ENCODE measurements at places on chromosomes 5 and 9.
A peak's percentile ranks its signal among the peaks of the same experiment; 100 is the strongest.

- no peak for DNase-seq
Measured at GRCh38 chr5:179455320-179455719, 95.0 kb upstream of the RUFY1 start.

GRCh38 chr5:66908230-66908629 lies 288.4 kb downstream of the CD180 start:
- DNase-seq, result no peak

GRCh38 chr5:73170522-73170921 lies 2.5 kb upstream of the TMEM174 start:
- no peak for DNase-seq

DNA sequence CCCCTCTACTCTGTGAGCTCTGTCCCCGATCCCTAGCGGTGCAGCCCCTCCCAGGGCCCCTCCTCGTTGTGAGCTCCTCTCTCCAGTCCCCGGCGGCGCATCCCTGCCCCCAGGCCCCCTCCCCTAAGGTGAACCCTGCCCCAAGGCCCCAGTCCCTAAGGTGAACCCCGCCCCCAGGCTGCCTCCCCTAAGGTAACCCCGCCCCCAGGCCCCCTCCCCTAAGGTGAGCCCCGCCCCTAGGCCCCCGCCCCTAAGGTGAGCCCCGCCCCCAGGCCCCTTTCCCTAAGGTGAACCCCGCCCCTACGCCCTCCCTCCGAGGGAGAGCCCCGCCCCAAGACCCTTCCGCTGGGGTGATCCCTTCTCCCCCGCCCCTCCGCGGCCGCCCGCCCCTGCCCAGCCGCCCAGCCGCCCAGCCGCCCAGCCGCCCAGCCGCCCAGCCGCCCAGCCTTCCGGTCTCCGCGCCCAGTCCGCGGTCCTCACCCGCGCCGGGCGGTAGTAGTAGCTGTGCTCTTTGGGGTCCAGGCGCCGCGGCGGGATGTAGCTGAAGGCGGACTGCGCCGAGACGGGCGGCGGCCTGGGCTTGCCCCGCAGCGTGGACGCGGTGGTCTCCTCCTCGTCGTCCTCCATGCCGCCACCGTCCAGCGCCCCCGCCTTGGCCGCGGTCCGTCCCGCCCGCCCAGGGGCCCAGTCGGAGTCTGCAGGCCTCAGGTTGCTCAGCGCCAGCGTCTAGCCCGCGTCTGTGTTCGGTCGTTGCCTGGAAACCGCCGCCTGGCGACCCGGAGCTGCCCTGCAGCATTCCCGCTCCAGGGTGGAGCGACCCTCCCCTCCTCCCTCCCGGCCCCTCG lies at the start of gene CFAP90:
Gene CFAP90, minus strand, starts transcription at position 739 of the 845 bp plus-strand sequence. Its CDS starts 112 bp downstream, at position 627.
- no peak for DNase-seq

GRCh38 chr5:139895647-139896046 lies 100.0 kb downstream of the PSD2 start:
- no peak for DNase-seq

DNA sequence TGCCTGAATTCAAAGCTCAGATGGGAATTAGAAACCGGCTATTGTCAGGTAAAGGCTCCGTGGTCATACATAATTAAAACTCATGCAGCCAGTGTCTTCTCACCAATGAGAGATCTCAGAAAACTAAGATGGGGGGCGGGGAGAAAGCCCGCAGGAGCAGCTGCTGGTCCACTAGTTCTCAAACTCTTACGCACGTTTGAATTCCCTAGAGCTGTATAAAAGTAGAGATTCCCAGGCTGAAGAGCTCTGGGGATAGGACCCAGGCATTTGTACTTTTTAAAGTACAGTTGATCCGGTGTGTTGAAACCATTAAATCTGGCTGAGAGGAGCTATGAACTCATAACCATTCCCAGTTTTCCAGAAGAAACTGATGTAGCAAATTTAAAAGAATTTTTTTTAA lies 68.5 kb downstream of the FRMD3 start:
- no peak for DNase-seq

- DNase-seq, result no peak
Measured at GRCh38 chr9:83313781-83314180, 224.4 kb downstream of the FRMD3 start.

DNA sequence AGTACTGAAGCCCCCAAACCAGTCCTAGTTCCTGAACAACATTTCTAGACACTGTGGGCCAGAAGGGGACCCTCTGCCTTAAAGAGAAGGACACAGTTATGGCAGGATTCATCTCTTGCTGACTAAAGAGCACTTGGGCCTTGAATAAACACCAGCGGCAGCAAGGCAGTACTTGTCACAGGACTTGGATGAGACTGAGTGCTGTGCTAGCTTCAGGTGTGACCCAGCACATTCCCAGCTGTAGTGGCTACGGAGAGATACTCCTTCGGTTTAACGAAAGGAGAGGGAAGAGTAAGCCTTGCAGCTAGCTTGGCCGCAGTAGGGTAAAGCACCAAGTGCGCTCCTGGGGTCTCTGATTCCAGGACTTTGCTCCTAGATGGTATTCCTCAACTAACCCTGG lies 10.9 kb upstream of the STX17 start:
- no peak for DNase-seq

DNA sequence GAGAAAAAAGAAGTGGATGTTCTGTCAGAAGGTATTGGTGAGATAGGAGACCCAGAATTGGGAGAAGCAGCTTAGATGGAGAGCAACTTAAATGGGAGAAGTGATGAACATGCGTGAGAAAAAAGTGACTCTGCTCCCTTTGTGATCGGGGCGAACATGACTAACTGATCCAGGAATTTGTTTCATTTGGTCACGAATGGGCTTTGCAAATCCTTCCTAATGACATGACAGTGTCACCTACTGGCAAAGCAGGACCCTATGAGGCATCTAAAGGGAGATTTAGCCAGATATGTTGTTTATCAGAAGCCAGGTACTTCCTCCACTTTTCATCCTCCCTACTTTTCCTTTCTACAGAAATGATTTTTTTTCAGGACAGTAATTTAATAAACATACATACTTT lies 787.4 kb upstream of the RGMB start:
- DNase-seq, result no peak

- no peak for DNase-seq
Measured at GRCh38 chr5:96663608-96664007, 1.4 kb downstream of the CAST start.

GRCh38 chr5:32082701-32083100 lies 91.4 kb downstream of the GOLPH3 start:
- no peak for DNase-seq

DNA sequence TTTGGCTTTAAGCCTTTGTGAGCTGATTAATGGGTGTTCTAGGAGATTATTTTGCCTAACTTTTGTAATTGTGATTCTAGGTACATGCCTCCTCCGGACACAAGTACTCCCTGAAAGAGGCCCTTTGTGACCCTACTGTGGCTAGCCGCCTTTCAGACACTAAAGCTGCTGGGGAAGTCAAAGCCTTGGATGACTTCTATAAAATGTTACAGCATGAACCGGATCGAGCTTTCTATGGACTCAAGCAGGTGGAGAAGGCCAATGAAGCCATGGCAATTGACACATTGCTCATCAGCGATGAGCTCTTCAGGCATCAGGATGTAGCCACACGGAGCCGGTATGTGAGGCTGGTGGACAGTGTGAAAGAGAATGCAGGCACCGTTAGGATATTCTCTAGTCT lies 13.6 kb downstream of the ITGA1 start:
- no peak for DNase-seq

GRCh38 chr9:124658165-124659017 lies 112.7 kb downstream of the NR6A1 start:
- peak; percentile 3 for DNase-seq

DNA sequence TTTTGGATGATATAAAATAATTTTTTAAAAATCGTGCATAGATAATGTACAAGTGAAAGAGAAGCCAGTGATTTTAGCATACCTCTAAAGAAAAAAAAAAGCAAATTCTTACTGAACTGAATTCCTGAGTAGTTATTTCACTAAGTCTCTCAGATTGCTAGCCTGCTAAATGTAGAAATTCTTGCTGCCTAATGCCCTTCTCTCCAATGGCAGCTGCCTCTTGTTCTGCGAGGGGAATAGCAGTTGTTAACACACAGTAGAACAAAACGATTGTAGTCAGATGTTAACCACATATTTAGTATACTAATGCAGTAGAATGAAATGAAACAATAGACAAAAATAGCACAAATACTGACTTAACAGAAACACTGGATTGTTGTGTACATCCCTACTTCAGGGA lies 26.8 kb downstream of the SMAD5 start:
- DNase-seq, result no peak

GRCh38 chr9:86321373-86321772 lies 32.8 kb downstream of the TUT7 start:
- no peak for DNase-seq

DNA sequence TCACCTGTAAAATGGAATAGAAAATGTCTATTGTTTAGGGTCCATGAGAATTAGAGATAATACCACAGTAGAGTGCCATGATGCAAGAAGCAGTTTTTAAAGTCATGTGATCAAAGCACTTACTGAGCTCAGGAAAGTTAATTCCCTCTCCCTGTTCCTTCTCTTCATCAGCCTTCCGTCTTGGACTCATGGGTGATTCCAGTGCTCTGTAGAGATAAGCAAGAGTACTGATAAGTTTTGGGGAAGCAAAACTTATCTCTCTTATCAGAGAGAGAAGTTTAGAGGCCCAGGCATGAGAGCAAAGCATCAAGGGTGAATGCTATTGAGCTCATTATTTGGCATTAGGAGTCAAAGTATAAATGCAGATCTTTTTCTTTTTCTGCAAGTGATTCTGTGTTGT lies 410.1 kb downstream of the AGTPBP1 start:
- DNase-seq, result no peak

DNA sequence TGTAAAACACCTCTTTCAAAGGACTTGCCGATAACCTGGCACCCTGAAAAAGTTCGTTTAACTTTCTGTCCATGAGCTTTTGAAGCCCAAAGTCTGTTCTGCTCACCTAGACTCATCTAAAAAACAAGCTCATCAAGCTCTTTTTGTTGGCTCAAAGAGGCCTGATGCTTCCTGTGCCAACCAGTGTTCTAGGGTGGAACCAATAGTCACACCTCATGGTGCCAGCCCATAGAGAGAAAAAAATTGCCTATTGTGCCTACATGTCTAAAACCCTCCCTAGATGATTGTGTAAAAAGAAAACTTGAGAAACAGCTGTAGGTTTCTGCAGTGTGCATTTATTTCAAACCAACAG lies 4.7 kb downstream of the SH3RF2 start:
- DNase-seq, result no peak

GRCh38 chr5:175384724-175385552 lies 59.0 kb downstream of the DRD1 start:
- DNase-seq, result no peak

- peak; percentile 58 for DNase-seq
Measured at GRCh38 chr5:175517824-175518450, 39.6 kb downstream of the SFXN1 start.

GRCh38 chr5:28404363-28405071 lies 1366.1 kb upstream of the CDH9 start:
- DNase-seq, result no peak

DNA sequence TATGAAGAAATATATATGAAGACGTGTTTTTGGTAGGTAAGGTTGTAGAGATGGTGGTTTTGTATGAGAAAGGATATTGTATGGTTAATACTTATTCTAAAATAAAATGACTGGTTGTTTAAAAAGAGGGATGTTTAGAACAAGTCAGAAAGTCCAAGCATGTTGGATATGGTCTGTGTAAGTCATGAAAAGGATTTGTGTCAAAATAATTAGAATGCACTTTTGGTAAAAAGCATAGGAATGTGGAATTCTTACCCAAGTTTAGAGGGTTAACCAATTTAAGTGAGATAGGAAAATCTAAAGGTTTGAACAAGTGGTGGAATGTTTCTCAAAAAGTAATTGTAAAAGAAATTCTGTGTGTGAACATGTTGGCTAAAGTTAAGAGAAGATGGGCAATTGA lies 1556.5 kb upstream of the C9orf72 start:
- DNase-seq, result no peak

DNA sequence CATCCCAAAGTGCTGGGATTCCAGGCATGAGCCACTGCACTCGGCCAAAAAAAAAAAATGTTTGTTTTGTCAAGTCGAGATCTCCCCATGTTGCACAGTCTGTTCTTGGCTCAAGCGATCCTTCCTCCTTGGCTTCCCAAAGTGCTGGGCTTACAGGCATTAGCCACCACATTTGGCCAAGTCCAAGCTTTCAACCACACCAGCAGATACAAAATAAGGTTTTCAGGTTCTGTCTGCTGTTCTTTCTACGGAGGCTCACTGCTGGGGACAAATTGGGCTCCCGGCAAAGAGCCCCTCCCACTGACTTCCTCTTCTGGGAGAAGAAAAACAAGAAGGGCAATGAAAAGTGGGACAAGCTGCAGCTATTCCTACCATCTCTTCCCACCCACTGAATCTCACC lies 37.6 kb upstream of the GGTA1 start:
- no peak for DNase-seq

DNA sequence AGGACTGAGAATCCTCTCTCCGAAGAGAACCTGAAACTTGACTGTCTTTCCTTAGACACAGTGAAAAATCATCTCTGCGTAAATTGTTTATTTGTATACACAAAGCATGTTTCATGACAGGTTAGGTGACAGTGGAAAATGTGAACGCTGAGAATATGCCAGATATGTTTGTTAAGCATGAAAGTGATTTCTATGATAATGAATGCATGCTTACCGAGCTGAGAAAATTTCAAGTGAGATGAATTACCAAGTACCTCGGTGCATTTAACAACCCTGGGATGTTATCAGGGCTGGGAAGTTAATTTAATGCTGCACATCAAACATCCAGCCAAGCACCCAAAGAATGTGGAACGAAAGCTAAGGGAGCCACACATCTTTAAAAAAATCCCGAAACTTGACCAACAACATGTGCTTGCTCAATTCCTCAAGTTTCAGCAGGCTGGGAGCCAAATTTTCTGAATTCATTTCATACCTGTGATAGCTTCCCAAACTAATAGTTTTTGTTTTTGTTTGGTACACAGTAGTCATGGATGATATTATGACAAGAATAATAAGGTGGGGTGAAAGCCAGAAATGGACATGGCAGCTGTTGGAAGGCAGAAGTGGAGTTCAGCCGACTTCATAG lies 336.9 kb downstream of the ARHGEF28 start:
- no peak for DNase-seq

DNA sequence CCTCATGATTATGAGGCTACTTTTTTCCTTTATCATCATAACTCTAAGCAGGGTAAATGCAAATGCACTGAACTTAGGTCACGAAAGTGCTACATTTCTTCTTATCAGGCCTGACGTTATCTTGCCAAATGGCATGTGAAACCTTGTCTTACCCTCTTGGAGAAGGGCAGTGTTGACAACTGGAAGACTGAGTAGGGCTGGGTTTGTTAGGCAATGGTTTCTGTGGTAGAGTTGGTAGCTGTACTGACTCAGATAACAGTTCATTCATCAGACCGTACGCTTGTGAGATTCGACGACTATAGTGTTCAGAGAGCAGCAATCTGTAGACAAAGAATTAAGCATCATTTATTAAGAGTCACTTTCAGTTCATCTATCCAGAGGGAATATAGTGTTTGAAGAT lies 127.7 kb downstream of the CPLANE1 start:
- DNase-seq, result no peak

GRCh38 chr5:86748538-86749105 lies 130.9 kb downstream of the COX7C start:
- DNase-seq, result no peak

GRCh38 chr9:89437772-89438171 lies 60.1 kb downstream of the SEMA4D start:
- no peak for DNase-seq

- DNase-seq, result no peak
Measured at GRCh38 chr5:71537687-71538086, 49.5 kb upstream of the MCCC2 start.
